ENCODE measurements at places on chromosomes 6 and 20.

DNA sequence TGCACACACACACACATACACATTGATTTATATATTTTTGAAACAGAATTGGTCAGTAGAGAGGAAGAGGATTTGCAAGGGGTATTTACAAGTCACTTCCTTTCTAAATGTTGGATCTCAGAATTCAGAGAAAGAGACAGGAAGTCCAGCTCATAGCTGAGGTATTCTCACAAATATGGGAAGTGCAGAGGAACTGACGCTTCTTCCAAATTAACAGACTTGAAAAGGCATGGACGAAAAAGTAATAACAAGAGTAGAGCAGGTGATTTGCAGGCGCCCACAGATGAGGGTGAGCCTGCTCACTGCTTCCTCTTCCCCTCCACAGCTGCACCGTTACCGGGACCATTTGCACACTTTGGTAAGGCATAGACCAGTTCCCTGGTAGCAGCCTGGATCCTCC lies 246.4 kb downstream of the PHACTR1 start:
- DNase-seq = no peak

GRCh38 chr6:11744753-11745152 lies 33.9 kb downstream of the ADTRP start:
- no peak for DNase-seq

DNA sequence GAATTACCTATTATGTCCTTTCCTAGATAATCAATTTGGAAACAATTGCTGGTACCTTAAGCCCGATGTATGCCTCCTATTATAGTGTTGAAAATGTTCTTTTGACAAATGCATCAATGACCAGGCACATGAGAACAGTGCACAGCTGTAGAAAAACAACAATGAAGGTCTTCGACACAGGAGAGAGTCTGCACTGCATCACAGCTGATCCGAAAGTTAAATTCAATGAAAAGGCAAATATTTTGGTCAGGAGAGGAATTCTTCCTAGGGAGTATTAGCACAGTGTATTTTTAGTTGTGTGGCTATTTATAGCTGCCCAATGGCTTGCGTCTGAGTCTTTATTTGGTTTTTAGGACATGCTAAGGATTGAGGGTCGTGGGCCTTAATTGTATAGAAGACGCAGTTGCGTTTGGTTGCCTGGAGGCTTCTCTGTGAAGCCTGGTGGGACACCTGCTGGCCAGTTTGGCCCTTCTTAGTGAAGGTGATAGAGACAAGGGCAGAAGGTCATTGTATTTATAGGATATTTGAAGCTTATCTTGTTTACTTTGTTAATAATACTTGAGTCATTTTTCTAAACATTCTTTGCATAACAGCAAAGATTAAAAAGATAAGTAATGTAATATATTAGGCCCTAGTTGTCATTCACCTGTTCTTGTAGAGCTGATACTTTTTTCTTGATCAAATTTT lies 72.3 kb downstream of the CDYL start:
- DNase-seq = no peak

DNA sequence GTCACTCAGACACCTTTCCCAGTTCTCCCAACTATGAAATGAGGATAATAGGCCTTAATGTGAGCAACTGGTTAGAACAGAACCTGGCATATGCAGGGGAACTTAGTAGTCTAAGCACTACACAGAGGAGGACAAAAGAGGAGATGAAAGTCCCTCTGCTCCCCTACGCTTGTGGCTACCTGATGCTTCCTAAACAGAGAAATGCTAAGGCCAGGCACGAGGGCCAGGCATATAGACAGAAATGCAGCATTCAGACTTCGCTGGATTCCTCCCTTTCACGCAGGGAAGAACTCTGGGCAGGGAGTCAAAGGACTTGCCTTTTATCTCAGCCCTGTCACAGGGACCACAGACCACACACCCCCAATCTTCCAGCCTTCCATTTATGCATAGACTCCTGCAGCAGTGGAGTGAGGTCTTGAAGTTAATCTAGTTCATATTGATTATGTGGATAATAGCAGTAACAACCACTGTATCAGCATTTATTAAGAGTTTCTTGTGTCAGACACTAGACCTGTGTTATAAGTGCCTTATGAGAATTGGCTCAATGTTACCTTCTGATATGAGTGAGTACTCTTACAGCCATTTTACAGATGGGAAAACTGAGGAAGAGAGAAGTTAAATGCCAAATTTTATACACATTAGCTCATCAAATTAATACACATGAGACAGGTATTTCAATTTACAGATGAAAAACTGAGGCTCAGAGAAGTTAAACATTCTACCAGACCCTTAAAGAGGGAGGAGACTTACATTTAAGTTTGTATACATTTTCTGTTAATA lies 27.0 kb upstream of the TRAF3IP2 start:
- no peak for DNase-seq

DNA sequence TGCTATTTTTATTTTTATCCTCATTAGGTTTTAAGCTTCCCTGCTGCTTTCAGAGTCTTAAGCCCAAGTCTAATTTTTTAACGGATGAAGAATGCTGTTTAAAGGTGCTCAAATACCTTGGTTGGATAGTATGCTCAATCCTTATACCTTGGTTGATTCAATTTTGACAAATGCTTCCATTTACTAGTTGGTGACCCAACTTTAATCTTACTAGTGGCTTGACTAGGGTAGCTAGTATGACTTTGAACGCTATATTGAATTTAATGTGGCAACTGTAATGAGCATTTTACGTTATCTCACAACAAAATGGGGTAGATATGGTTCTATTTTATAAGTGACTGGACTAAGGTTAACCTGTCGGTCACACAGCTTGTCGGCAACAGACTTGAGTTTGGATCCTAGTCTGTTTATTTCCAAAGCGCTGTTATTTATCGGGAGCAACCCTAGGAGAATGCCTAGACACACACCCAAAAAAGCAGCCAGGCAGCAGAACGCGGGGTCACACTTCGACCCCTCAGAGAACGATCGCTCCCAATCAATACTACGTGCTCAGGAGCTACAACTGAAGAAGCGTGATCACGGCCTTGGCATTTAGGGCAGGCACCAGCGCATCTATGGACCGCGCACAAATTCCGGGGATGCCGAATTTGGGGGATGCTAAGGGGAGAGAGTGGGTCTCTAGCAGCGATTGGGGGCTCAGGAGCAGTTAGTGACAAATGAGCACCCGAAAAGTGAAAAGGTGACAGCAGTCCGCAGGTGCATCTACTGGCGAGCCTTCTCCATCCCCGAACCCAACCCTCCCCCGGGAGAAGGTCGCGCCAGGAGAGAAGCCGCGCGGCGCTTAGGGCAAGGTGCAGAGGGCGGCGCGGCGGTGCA lies 586 bp upstream of the ALDH5A1 start:
- no peak for DNase-seq

DNA sequence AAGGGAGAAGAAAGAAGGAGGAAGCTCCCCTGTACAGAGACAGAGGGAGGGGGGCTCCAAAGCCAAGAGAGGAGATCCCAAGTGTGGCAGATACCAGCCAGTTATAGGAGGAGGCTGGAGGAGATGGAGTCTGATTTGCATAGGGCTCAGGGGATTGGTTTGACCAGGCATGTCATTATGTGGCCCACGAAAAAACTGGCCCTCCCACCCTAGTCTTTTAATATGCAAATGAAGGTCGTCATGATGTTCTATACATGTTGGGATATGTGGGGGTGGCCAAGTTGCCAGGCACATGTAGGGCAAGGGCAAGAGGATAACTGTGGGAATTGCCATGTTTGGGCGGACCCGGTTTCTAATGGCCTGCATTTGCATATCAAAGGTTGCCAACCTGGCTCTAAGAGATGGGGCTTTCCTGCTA lies 17.6 kb upstream of the ZFP64 start:
- no peak for DNase-seq

DNA sequence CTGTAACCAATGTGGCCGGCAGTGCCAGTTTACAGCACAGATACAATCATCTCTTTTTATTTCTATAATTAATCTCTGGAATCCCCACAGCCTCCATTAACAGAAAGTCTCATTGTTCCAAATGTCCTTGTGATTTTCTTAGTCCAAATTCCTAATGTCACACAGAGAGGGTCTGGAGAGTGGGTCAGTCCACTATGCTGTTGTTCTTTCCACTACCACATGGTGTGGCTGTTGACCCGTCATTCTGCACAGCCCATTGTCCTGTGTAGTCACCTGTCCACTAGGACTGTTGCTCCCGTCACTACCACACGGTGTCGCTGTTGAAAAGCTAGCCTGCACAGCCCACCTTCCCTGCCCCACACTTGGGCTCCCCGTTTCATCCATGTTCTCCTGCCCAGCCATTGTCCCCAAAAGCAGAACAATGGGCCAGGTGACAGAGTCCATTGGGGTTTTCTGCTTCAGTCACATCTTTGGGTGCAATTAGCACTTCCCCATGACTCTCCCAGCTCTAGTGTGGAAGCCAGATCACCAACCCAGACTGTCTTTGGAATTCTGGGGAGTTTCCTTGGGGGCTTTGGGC lies 8.6 kb upstream of the LBP start:
- no peak for DNase-seq

GRCh38 chr6:158048589-158048988 lies 66.9 kb downstream of the SYNJ2 start:
- no peak for DNase-seq

- DNase-seq = no peak
These were observed 13.4 kb downstream of the IYD start for GRCh38 chr6:150382171-150382570.
